ENCODE measurements at places on chromosomes 4 and X.

DNA sequence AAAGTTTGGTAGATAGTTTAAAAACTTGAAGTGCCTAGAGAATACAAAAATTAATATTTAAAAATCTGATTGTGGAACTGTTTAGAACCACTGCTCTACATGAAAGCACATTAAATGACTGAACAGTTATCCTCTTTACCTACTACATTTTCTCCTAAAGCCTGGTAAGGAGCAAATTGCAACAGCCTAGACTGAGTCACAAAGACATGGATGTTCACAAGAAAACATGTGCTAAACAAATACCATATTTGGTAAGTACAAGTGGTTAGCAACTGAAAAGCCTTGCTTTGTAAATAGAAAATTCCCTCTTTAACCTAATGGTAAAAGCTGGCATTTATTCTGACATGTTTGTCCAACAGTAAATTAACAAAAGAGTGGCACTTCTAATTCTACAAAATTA is 203.1 kb downstream of the FBXO8 start:
- DNase-seq, result no peak

- no peak for DNase-seq
These were observed 625.6 kb upstream of the FAM241A start for GRCh38 chr4:111519683-111520082.

DNA sequence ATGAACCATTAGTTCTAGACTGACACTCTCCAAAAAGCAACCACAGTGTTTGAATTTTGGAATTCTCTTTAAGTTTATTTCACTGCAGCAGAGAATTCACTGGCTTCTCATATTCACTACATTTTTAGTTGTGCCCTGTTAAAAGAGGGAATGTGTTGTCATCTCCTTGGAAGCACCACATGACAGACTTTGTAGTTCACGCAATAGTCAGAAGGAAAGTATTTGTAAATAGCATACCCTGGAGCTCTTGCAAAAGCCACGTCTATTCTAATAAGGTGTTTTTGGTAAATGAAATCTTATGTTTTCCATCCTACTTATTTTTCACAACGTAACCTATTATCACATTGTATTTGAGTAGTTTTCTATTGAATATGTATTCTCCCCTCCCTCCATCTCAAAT is 25.8 kb downstream of the DOCK11 start:
- DNase-seq, result no peak

- no peak for DNase-seq
These were observed 151.0 kb downstream of the DCTD start for GRCh38 chr4:182765987-182766856.

DNA sequence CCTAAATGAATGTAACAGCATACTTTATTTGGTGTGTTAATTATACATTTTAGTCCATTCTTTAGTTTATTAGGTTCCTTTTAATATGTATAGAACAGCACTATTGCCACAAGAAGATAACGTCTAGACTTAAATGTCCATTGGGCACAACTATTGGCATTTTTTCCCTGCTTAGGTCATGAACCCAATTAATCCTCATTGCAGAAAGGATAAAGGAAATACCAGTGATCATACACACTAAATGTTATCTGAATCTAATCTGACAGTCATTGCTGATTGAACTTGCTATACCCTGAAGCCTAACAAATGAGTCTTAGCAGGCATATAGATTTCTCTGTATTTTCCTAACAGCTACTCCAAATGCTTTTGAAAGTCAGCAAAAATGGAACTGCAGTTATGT is 2250.0 kb upstream of the AGA start:
- no peak for DNase-seq
